ENCODE measurements at places on chromosomes 6 and 20.
A peak's percentile ranks its signal among the peaks of the same experiment; 100 is the strongest.

GRCh38 chr6:106977246-106977645 lies 2.7 kb upstream of the CD24 start:
- H3K4me3 ChIP-seq, result no peak overlapping the region
- no peak for DNase-seq
- peaks cover 9% of the 10 kb centered on the region for H3K36me3 ChIP-seq
- peaks cover 13% of the 10 kb centered on the region for H3K4me1 ChIP-seq
- H3K27me3 ChIP-seq, result no peaks in the 10 kb centered on the region

- H3K4me1 ChIP-seq, result no peaks in the 10 kb centered on the region
- no peaks in the 10 kb centered on the region for H3K27me3 ChIP-seq
- H3K4me3 ChIP-seq, result no peak overlapping the region
- H3K36me3 ChIP-seq, result no peaks in the 10 kb centered on the region
- DNase-seq, result no peak
Observed at GRCh38 chr6:128925765-128926164, 42.8 kb downstream of the LAMA2 start.

DNA sequence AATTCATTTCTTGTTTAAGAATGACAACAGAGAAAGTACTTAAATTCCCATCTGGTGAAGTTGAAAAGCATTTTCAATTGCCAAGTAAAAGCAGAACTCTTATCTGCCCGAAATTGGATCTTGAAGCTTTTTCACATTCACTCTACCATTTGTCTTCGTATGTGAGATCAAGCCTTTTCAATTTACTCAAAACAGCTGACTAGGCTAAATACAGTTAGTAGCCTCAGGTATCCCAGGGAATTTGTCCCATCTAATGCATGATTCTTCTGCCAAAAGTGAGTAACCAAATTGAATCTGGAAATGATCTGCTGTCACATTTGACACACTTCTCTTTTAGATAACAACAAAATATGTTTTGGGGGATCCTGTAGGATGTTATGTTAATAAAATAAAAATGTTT lies 596.8 kb upstream of the HS3ST5 start:
- no peaks in the 10 kb centered on the region for H3K27me3 ChIP-seq
- DNase-seq, result no peak
- H3K4me3 ChIP-seq, result no peak overlapping the region
- no peak overlapping the region for H3K27ac ChIP-seq
- no peaks in the 10 kb centered on the region for H3K36me3 ChIP-seq
- no peaks in the 10 kb centered on the region for H3K4me1 ChIP-seq

DNA sequence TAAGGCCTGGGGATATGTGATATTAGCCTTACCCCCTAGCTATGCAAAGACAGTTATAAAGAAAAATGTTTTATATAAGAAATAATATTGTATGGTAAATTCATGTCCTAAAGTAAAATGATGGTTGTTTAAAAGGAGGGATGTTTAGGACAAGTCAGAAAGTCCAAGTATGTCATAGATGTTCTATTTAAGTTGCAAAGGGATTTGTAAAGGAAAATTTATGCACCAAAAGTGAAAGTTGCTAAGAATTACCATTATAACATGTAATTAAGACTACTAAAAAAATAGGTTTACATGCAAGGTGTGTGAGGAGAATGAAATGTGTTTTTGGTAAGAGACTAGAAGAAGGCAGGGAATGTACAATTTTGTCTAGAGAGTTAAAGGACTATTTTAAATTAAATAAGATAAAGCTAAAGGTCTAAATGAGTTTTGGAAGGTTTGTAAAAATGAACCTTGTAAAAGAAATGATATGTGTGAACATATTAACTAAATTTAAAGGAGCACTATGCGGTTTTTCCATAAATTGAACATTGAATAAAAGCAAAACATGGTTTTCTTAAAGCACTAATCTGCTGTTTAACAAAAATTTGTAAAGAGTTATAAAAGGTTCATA lies 22.7 kb upstream of the GOPC start:
- no peak overlapping the region for H3K4me3 ChIP-seq
- H3K4me1 ChIP-seq, result no peaks in the 10 kb centered on the region
- no peaks in the 10 kb centered on the region for H3K27me3 ChIP-seq
- H3K36me3 ChIP-seq, result no peaks in the 10 kb centered on the region

GRCh38 chr6:160386869-160387530 lies 38.8 kb downstream of the SLC22A3 start:
- H3K27me3 ChIP-seq, result no peaks in the 10 kb centered on the region
- H3K27ac ChIP-seq, result peak overlapping the region; percentile 91
- no peak overlapping the region for H3K4me3 ChIP-seq
- no peaks in the 10 kb centered on the region for H3K36me3 ChIP-seq

GRCh38 chr6:111576291-111576690 lies 29.4 kb downstream of the TRAF3IP2 start:
- H3K27me3 ChIP-seq, result no peaks in the 10 kb centered on the region
- H3K4me1 ChIP-seq, result peaks cover 32% of the 10 kb centered on the region
- no peak overlapping the region for H3K4me3 ChIP-seq
- H3K27ac ChIP-seq, result peak overlapping the region; percentile 90

- no peaks in the 10 kb centered on the region for H3K27me3 ChIP-seq
- no peak for DNase-seq
- H3K36me3 ChIP-seq, result peaks cover 94% of the 10 kb centered on the region
- H3K4me3 ChIP-seq, result no peak overlapping the region
- peaks cover 33% of the 10 kb centered on the region for H3K4me1 ChIP-seq
Observed at GRCh38 chr6:4057036-4057435, 21.9 kb downstream of the FAM217A start.

GRCh38 chr20:856361-856775 lies 22.9 kb downstream of the FAM110A start:
- H3K36me3 ChIP-seq, result no peaks in the 10 kb centered on the region
- DNase-seq, result peak; percentile 99
- H3K4me1 ChIP-seq, result peaks cover 57% of the 10 kb centered on the region
- no peak overlapping the region for H3K4me3 ChIP-seq

DNA sequence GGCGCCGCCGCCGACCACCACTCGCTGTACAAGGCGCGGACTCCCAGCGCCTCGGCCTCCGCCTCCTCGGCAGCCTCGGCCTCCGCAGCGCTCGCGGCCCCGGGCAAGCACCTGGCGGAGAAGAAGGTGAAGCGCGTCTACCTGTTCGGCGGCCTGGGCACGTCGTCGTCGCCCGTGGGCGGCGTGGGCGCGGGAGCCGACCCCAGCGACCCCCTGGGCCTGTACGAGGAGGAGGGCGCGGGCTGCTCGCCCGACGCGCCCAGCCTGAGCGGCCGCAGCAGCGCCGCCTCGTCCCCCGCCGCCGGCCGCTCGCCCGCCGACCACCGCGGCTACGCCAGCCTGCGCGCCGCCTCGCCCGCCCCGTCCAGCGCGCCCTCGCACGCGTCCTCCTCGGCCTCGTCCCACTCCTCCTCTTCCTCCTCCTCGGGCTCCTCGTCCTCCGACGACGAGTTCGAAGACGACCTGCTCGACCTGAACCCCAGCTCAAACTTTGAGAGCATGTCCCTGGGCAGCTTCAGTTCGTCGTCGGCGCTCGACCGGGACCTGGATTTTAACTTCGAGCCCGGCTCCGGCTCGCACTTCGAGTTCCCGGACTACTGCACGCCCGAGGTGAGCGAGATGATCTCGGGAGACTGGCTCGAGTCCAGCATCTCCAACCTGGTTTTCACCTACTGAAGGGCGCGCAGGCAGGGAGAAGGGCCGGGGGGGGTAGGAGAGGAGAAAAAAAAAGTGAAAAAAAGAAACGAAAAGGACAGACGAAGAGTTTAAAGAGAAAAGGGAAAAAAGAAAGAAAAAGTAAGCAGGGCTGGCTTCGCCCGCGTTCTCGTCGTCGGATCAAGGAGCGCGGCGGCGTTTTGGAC lies 2.0 kb downstream of the SOX4 start:
- H3K4me1 ChIP-seq, result peaks cover 20% of the 10 kb centered on the region
- peak overlapping the region; percentile 79 for H3K27ac ChIP-seq
- no peak for DNase-seq
- peaks cover 25% of the 10 kb centered on the region for H3K36me3 ChIP-seq
- no peaks in the 10 kb centered on the region for H3K27me3 ChIP-seq

- no peaks in the 10 kb centered on the region for H3K27me3 ChIP-seq
- H3K36me3 ChIP-seq, result no peaks in the 10 kb centered on the region
- no peaks in the 10 kb centered on the region for H3K4me1 ChIP-seq
- H3K27ac ChIP-seq, result no peak overlapping the region
- no peak overlapping the region for H3K4me3 ChIP-seq
- no peak for DNase-seq
Observed at GRCh38 chr20:19026901-19027644, 185.4 kb upstream of the SLC24A3 start.

DNA sequence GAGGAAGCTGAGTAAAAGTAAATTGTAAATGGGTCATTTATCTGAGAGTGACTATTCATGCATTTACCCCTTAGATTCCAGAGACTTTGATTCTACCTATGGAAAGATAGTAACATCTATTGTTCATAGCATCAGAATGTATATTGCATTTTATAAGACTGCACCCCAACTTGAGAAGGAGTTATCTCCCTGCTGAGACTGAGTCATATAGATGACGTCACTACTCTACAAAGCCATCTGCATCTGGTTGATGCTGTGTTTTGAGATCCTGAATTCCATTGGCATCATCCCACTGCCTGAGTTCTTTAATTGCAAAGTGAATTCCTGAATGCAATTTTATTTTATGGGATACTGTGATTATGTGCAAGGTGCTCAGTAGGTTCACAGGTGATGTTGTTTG lies 444.0 kb upstream of the SLC35B3 start:
- no peak overlapping the region for H3K4me3 ChIP-seq
- DNase-seq, result no peak
- no peaks in the 10 kb centered on the region for H3K27me3 ChIP-seq
- H3K27ac ChIP-seq, result no peak overlapping the region

DNA sequence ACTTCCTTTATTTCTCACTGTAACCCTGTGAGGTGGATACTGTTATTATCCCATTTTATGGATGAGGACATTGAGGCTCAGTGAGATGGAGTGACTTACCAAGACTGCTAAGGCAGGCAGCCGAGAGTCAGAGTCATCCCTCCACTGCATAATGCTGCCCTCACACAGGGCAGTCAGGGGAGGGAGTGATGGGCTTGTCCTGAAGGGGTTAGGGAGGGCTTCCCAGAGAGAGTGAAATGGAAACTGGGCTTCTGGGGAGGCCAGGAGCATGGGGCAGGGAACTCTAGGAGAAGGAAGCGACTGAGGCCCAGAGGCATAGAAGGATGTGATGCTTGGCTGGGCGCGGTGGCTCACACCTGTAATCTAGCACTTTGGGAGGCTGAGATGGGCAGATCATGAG lies 31.1 kb downstream of the TM9SF4 start:
- H3K27me3 ChIP-seq, result no peaks in the 10 kb centered on the region
- peak; percentile 61 for DNase-seq
- no peaks in the 10 kb centered on the region for H3K4me1 ChIP-seq

GRCh38 chr6:112485827-112486212 lies 138.7 kb downstream of the RFPL4B start:
- H3K4me3 ChIP-seq, result no peak overlapping the region
- DNase-seq, result no peak
- no peak overlapping the region for H3K27ac ChIP-seq
- peaks cover 7% of the 10 kb centered on the region for H3K4me1 ChIP-seq

- no peak overlapping the region for H3K27ac ChIP-seq
- H3K27me3 ChIP-seq, result no peaks in the 10 kb centered on the region
- no peaks in the 10 kb centered on the region for H3K36me3 ChIP-seq
- H3K4me3 ChIP-seq, result no peak overlapping the region
- peaks cover 3% of the 10 kb centered on the region for H3K4me1 ChIP-seq
Observed at GRCh38 chr20:5820738-5821137, 70.5 kb downstream of the SHLD1 start.

DNA sequence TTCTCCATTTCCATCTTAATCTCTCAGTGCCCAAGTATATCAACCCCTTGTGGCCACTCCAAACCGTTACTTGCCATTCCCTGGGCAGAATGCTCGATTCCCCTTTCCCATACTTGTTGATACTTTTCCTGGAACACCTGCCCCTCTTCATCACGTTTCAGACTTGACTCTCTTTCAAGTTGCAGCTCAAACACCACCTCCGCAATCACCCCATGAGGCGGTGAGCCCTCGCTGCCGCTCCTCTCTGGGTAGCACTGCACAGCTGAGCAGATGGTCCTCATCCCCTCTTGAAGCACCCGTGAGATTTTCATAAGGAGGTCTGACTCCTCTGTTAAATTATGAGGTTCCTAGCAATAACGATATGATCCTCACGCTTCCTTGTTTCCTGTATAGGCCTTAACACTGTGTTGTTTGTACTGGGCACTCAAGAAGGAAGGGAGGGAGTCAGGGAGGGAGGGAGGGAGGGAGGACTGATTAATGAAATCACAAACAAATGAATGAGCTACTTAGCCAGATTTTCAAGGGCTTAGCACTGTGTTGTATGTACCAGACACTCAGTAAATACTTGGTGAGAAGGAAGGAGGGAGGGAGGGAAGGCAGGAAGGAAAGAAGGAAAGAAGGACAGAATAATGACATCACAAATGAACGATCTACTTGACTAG lies 8.0 kb upstream of the UQCC2 start:
- no peaks in the 10 kb centered on the region for H3K36me3 ChIP-seq
- DNase-seq, result no peak
- H3K27ac ChIP-seq, result no peak overlapping the region

Measured in RWPE2 (cell line).